Stimulated activated CD4-positive, alpha-beta T cell treated with anti-CD3 and anti-CD28 coated beads, Interleukin-15, amount 100 ng/mL, for 24 hours (primary cell): ENCODE measurements at places on chromosomes 4 and X.

DNA sequence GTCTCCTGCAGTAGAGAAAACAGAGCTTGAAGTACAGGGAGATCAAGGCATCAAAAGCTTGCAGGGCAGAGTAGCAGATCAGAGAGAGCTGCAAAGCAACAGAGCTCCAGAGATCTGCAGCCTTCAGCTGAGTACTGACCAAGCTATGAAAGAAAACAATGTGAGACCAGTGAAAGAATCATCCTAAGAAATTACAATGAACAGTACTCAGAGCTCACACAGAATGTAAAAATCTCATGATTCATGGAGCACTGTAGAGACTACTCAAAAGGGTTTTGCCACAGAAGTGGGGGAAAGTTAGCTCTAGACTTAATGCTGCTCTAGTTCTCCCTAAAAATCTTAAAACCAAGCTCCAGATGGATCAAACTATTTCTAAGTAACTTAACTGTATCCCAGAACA is 80.0 kb upstream of the MAB21L2 start:
- no peak for DNase-seq

- DNase-seq = no peak
These were observed at the start of gene LPAR4 for GRCh38 chrX:78747489-78747888. Gene LPAR4, plus strand, starts transcription at chrX:78747720. Its CDS starts 7,150 bp downstream, at chrX:78754870.

- DNase-seq = no peak
These were observed 11.3 kb downstream of the ARL13A start for GRCh38 chrX:100980608-100981497.

GRCh38 chr4:114091546-114091945 is 112.1 kb upstream of the ARSJ start:
- no peak for DNase-seq

DNA sequence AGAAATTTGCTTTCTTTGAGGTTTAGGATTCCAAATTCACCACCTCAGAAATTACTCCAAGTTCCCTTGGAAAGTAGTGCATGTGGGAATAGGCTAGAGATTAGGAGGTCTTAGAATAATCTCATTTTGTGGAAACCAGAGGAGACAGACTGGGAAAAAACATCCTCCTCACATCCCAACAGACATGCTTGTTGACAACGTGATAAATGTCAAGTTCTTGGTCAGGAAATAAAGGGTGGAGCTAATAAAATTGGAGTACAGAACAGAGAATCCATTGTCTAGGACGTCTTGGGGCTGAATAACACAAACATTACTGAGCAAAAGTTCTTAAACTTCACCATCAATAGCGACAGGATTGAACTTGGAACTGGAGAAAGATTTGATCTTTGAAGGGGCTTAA is 233.4 kb downstream of the PABPC4L start:
- no peak for DNase-seq

DNA sequence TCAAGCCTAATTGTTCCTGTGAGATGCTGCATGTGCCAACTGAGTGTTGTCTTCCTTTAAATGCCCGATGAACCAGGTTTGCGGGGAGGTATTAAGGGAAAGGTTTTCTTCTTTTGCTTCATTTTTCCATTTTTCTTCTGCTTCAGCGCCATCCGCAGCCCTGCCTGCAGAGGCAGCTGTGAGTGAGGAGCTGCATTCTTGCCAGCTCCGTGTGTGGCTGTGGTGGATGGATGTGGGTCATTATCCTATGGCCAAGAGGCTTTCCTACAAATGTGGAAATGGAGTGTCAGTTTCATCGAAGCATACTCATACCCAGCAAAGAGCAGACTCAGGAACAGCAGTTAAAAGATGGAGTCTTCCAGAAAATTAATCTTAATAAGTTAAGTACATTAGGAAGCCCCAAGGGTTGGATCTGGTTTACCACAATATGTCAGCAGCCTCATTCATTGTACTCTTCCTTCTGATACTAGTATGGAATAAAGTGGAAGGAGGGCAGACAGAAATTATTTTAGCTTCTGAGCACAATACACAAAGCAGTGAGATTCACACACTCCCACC is 37.6 kb downstream of the TNIP3 start:
- DNase-seq = no peak

GRCh38 chrX:53283099-53283498 is 1.7 kb upstream of the IQSEC2 start:
- DNase-seq = no peak

DNA sequence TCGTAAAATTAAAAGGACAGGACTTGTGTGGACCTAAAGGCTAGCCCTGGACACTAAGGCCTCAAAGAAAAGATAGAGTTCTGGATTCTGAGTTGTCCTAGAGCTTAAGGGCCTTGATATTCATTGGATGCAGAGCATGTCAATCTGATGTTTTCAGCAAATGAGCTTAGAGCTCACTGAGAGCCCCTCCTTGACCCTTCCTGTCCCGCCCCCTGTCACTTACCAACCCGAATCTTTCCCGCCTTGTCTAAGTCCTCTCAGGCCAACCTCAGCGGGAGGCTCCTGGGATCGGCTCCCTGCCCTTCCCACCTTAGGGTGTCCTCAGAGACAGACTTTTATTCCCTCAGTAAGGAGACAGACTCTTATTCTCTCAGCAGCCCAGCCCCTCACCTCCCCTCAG is at the start of gene CT47C1:
Gene CT47C1 (plus strand): TSS at position 250 of the 400 bp plus-strand sequence. CDS start 233 bp downstream, outside the sequence.
- DNase-seq = no peak
